ENCODE measurements at places on chromosomes 7 and 10.
A peak's percentile ranks its signal among the peaks of the same experiment; 100 is the strongest.

DNA sequence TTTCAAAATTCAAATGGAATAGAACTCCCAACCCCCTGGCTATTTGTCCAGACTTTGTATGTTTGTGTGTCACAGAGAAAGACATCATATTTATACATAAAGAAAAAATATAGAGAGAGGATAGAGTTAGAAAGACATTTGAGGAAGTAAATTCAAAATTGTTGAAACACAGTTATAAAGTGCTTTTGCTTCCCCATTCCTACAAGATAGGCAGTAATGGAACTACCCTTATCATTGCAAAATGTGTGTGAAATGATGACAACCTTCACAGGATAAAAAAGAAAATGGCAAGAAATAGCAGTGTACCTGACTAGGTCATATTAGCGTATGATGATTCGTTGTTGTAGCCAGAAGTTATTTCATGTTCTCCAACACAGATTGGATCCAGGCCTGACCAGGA is 63.1 kb downstream of the FZD1 start:
- DNase-seq = no peak

DNA sequence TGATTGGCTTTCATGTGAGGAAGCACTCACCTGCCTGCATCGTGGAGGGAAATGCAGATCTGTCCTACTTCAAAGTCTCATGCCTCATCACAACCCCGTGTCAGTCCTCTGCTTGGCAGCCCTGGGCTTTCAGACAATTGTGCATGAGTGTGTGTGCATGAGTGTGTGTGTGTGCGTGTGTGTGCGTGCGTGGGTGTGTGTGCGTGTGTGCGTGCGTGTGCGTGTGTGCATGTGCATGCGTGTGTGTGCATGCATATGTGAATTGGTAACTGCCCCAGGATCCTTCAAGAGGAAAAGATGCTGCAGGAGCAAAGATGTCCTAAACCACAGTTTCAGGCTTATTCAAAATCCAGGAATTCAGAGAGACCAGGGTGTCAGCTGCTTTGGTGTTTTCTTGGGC is 71.3 kb downstream of the LANCL2 start:
- DNase-seq = no peak

DNA sequence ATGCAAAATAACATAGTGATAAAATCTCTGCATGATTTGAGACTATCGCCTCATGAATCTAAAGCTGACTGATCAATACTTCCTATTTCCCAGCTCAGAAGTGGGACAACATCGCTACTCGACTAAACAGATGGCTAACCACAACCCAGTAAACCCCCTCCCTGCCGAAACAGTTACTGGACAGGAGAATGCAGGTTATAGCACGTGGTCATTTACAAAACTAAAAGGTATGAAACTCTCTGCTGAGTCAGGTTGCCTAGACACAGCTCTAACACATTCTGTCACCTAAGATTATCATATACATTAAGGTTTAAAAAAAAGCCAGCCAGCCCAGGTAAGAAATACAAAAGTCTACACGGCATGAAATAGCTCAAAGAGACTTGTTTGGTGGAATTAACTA is 64.0 kb downstream of the CTBP2 start:
- DNase-seq = no peak

GRCh38 chr7:4837803-4838625 is 23.8 kb downstream of the PAPOLB start:
- DNase-seq = no peak

GRCh38 chr7:139699640-139700504 is 77.9 kb downstream of the HIPK2 start:
- no peak for DNase-seq

GRCh38 chr10:56082169-56082568 is 278.9 kb downstream of the ZWINT start:
- no peak for DNase-seq

- peak; percentile 19 for DNase-seq
Measured at GRCh38 chr10:114265392-114266053, 26.5 kb downstream of the VWA2 start.

GRCh38 chr7:41093141-41093540 is 609.7 kb downstream of the INHBA start:
- DNase-seq = no peak

GRCh38 chr10:48511875-48512231 is 93.0 kb downstream of the ARHGAP22 start:
- no peak for DNase-seq

- DNase-seq = no peak
Measured at GRCh38 chr7:120944826-120945562, 5.6 kb upstream of the ING3 start.

GRCh38 chr10:51445588-51445987 is 253.8 kb downstream of the CSTF2T start:
- DNase-seq = no peak

- DNase-seq = peak; percentile 67
Measured at GRCh38 chr10:52951824-52952223, 179.2 kb upstream of the MBL2 start.

DNA sequence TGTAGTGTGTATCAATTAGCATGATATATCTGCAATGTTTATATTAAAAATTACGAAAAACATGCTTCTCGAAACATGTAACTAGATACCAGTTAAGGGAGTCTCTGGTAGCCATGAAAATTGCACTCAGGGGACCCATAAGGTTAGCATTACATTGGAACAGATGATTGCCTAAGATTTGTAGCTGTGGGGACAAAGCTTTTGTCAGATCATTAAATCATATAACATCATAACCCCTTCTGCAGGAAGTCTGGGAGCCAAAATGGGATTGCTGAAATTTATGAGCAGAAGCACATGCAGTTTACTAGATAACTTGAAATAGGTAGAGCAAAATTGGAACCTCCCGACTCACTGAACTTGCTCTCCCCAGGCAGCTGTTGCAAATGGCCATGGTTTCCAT is 235.0 kb upstream of the IGFBP3 start:
- no peak for DNase-seq

DNA sequence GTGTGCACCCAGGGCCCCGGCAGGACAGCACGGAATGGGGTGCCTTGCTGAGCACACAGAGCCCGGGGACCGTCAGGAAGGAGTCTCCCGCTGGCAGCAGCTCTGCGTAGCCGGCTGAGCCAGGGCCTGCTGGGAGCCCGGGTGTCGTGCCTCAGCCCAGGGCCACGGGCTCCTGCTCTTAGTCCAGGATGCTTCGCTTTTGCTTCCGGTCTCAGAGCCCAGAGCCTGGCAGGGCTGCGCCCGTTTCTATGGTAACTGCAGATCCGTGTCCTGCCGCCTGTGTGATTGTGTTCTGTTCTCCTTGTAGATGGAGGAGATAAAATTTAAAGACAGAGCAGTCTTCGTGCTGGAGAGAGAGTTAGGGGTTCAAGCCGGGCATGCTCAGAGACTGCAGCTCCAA is 53.7 kb upstream of the DPYSL4 start:
- no peak for DNase-seq

DNA sequence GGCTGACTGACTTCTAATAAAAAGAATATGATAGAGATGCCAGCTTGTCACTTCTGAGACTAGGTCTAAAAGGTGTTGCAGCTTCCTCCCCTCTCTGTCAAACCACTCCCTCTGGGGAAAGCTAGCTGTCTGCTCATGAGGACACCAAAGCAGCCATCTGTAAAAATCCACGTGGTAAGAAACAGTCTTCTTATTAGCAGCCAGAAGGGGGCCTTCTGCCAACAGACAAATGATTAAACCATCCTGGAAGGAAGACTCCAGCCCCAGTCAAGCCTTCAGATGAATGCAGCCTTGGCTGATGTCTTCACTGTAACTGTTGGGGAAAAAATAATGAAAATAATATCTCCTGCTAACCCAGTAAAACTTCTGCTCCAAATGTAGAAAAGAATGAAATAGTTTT is 41.9 kb upstream of the DAGLB start:
- no peak for DNase-seq

DNA sequence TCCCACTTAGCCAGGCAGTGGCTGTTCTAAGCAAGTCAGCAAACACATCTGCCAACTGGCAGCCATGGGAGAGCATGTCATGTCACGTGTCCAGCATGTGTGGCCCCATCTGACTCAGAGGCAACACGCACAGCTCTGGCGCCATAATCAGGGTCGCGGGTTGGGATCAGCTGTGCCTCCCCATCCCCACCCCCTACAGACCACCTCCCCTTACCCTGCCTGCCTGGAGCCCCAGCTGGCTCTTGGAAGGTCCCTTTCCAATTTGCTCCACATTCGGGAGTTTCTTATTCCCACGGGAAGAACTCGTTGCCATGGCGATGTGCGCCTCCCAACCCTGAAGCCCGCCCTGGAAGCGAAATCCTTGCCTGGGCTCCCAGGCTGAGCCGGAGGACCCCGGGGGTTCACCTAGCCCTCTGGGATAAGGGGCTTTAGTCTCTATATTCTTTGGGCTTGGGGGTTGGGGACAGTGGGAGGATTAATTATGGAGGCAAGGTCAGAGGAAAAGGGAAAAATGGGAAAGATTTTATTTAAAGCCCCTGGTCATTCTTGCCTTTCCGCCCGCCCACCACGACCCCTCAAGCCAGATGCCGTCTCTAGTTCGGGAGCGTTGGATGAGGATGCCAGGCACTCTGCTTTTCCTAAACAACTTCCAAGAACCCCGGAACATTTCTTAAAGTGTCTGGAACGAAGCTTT is 283.7 kb downstream of the ZEB1 start:
- DNase-seq = peak; percentile 77

GRCh38 chr10:71546220-71546619 is 149.5 kb downstream of the CDH23 start:
- DNase-seq = no peak

DNA sequence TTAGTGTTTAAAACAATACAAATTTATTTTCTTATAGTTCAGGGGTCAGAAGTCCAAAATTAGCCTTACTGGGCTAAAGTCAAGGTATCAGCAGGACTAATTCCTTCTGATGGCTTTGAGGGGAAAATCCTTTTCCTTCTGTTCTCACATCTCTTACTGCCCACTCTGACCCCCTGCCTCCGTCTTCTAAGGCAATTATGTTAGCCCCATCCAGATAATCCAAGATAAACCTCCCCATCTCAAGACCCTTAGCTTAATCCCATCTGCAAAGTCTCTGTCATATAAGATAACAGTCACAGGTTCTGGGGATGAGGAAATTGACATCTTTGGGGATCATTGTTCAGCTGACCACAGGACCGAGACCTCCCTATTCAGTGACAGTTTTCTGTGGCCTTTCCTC is 22.3 kb downstream of the MACROH2A2 start:
- DNase-seq = no peak

DNA sequence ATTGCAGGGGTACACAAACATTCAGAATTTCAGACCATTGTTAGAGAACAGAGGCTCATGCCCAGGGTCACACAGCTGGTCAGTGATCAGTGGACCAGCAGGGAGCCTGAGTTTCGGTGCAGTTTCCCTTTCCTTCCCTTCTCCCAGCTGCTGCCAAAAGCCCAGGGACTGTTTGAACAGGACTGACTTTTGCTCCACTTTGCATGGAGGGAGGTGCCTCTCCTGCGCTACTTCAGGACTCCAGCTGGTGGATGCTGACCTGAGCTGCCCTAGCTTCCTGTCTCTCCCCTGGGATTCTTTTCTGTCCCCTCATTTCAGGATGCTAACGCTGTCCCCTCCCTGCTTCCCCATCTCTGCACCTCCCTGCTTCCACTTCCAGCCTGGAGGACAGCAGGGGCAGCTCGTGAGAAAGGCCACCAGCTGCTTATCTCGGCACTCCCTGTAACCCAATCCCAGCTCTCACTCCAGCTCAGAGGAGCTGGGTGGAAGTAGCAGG is 14.5 kb downstream of the SH2D4B start:
- no peak for DNase-seq

DNA sequence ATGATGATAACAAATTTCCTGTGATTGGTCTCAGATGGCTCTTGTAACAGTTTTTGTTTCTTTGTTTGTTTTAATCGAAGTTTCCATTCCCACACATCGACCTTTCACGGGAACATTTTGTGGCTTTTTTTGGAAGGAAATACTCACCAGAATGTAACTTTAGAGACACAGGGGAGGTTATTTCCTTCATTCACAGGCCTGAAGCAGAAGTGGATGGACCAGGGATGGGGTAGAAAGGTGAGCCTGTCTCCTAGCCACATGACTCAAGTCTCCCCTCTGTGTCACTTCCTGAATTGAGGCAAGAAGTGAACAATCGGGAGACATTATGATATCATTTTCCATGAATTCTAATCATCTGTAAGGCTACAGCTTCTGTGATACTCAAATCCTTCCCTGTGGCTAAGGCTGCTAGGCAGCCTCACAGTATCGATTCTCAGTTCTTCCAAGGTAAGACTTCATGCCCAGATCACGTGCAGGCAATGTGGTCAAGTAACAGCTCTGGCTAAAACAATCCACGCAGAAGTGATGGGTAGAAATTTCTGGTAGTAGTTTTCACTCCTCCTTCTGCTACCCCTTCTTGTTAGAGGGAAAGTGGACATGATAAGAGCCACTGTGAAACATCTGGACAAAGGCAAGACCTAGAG is 203.9 kb upstream of the NEBL start:
- DNase-seq = peak; percentile 68

DNA sequence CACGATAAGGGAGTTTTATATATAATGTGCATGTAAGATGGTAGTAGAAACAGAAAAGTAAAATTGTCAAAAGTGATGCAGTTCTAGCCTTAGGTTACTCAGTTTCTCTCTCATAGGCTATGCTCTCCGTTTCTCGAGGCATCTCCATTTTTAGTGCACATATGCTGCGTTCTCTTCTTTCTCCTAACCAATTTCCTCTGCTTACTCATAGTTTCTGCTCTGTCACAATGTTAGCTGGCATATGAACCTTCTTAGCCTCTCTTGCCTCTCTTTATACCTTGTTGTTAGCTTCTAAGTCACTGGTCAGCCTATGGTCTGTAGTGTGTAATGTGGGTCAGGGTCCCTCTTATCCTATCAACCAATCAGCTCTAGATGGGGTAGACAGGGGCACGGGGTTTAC is 280.6 kb upstream of the ETV1 start:
- DNase-seq = no peak

DNA sequence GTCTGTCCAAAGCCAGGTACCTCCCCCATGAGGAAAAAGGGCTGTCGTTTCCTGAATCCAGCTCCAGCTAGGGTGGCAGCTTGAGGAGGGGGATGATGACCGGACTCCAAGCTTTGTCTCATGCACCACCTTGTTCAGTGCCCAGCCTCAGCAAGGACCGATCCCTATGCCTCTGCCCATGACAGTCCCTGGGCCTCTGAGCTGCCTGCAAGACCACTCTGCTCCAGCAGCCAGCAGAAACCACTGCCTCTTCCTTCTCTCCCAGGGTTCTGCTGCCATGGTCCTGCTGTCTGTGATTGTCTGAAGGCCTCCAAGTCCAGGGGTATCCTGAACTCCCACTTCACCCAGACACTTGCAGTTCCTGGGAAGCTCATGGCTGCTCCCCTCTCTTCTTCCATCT is 21.3 kb upstream of the GDF10 start:
- DNase-seq = no peak

- no peak for DNase-seq
Measured at GRCh38 chr10:116915340-116915739, 66.0 kb downstream of the ENO4 start.

GRCh38 chr10:511849-512191 is 177.6 kb downstream of the DIP2C start:
- no peak for DNase-seq

GRCh38 chr10:33279811-33280602 is 54.5 kb downstream of the NRP1 start:
- DNase-seq = peak; percentile 45

DNA sequence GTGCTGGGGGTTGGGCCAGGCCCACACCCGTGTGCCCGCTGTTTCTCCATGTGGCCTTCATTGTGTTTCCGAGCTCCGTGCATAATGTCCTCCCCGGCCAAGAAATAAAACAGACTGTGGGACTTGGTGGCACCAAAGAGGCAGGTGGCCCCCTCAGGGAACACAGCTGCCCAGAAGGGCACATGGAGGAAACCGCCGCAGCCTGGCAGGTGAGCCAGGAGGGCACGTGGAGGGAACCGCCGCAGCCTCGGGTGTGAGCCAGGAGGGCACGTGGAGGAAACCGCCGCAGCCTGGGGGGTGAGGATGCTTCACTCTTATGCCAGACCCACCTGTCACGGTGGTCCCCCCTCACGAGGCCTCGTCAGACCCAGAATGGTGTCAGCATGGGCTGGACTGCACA is 288.7 kb downstream of the WDR37 start:
- DNase-seq = no peak

All from fibroblast of lung (primary cell).